ENCODE measurements at places on chromosomes 6 and 20. TPM values are rescaled to one million over a fixed set of nuclear protein-coding genes. Genes with fewer than 3 reads are reported as not detected.

Gene CRISP3
- total RNA-seq: not detected

Gene FAM217B
- total RNA-seq: 7.9 TPM

Gene MEP1A
- total RNA-seq: not detected

Gene HRH3
- not detected for total RNA-seq

Gene SLC52A3
- total RNA-seq: 0.11 TPM

Gene HACE1
- total RNA-seq: 15.7 TPM
